HepG2 (cell line): ENCODE measurements at places on chromosomes 6 and 20.

- DNase-seq: no peak
Measured at GRCh38 chr6:7080311-7080710, 27.4 kb upstream of the RREB1 start.

DNA sequence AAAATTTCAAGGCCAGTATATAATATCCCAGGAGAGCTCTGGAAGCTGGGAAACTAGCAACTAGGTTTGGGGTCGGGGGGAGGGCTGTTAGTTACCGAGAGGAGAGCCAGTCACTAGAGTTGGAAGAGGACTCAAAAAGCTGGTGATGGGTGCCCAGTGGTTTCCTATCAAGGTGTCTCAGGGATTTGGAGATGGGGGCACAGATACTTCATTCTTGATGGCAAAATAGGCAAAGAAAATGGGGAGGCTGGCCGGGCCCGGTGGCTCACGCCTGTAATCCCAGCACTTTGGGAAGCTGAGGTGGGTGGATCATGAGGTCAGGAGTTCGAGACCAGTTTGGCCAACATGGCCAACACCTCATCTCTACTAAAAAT is 805 bp downstream of the PHF1 start:
- no peak for DNase-seq

- no peak for DNase-seq
Measured at GRCh38 chr6:905556-905955, 212.6 kb upstream of the EXOC2 start.

DNA sequence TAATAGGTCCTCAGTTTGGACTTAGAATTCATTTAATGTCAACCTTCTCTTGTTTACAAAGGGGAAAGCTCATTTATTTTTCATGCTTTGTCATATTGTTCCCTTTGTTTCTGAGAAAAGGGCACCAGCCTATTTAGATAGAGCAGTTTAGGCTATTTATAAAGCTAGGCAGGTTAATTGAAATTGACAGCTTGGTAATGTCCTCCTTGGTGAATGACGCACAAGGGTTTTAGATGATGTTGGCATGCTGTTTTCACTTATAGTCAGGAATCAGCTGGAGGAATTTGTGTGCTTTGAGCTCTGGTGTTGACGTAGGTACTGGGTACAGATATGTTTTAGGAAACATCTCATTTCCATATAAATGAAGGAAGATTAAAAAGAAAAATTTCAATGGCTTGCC is 45.2 kb downstream of the BCKDHB start:
- DNase-seq: no peak

- no peak for DNase-seq
Measured at GRCh38 chr6:100084991-100085364, 91.0 kb upstream of the MCHR2 start.

DNA sequence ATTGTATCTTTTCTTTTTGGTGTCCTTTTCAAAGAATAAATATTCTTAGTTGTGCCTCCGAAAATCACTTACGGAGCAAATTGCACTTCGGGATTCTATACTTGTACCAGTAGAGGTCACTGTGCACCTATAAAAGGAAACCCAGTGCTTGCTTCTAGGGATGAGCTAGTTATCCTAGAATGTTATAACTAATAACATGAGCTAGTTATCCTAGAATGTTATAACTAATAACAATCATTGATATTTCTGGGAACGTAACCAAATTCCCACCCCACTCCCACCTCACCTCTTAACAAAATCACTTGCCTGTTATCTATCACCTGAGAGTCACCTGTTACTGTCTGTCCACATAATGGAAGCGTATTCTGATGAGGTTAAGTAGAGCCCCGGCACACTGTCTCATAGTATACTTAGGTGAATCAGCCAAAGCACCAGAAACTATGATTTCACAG is 126.9 kb upstream of the TIAM2 start:
- peak; percentile 79 for DNase-seq

DNA sequence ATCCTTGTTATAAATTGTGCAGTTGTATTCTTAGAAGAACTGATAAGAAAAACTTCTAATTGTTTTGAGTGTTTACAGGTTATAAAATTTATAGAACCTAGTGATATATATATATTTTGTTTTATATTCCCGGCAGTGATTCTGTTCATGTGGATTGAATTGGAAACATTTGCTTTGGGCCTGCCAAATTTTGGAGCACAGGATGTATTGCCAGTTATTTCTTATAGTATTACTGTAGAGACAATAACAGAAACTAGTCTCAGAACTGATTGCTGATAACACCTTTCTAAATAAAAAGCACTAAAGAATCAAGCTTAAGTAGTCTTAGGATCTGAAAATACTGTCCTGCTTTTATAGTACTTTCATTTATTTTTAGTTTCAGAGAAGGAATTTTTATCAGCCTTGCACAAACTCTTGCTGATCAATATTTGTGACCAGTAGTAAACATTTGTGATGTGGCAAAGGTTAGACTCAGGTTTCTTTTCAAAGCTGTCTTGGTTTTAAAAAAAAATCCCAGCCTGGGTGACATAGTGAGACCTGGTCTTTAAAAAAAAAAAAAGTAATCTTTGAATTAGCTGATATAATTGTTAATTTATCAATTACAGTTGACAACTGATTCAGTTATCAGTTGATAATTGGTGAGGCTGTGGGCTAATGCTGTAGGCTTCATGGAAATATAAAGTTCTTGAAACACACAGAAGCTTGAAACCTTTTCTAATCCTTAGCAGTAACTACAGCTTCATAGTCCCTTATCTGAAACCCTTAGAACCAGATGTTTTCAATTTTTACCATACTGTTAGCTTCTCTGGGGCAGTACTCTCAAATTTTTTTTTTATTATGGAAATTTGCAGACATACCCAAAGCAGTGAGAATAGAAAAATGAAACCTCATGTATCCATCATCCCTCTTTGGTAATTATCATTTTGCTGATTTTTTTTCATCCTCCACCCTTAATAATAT is 42.4 kb downstream of the RNGTT start:
- DNase-seq: no peak

- no peak for DNase-seq
Measured at GRCh38 chr6:33450434-33450833, 3.9 kb upstream of the ZBTB9 start.

DNA sequence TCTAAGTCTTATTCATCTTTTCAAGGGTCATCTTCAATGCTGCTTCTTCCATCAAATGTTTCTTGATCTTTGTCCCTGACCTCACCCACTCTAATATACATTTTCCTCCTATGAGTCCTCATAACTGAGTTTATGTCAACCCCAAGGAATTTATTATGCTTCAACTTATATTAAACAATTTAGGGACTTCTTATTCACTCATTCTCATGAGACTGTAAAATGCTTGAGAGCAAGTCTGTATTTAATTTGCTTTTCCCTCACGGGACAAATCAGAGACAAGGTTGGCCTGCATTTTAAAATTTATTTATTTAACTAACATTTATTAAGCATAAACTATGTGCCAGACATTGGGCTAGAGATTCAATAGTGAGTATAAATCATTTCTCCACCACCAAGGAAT is 312.0 kb upstream of the NT5E start:
- DNase-seq: no peak

DNA sequence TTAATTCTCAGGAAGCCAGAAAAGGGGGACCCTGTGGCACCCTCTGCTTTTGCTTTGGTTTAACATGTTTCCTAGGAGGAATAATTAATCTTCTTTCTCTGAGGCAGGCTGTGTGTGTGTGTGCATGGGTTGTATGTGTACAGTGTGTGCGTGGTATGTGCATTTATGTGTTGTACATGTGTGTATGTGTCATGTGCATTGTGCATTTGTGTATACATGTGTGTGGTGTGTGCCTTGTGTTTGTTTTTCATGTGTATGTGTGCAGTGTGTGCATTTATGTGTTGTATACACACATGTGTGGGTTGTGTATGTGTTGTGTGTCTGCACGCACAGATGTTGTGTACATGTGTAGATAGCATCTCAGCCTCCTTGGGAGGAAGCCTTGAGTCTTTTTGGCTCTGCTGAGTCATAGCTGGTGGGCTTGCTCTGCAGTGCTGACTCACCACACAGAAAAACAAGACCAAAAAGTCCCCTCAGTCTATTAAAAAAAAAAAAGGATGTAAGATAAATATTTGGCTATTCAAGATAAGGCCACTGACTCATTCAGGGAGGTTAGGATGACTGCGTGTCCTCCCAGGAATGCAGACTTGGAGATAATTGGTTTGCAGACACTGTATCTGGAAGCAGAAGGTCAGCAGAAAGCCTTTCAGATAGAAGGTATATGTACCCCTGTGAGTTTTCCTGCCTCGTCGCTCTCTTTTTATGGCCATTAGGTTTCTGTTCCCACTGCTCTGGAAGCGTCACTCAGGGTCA is 58.6 kb downstream of the SYNJ2 start:
- DNase-seq: peak; percentile 99

GRCh38 chr6:167686204-167686893 is 140.4 kb upstream of the AFDN start:
- no peak for DNase-seq

DNA sequence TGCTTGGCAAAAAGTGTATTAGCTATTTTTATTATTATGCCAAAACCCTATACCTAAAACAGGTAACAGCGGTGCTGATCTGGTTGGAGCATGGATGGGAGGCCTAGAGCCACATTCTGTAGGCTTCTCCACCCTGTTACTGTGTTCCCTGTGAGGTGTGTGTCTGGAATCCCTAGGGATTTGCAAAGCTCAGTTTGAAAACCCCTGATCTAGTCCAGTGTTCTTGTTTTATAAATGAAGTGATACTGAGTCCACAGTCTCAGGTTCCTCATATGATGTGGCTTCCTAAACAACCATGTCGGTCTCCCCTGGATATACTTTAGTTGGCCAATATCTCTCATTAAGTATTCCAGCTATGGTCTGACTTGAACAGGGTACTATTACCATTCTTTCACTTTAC is 16.3 kb downstream of the ACSS2 start:
- DNase-seq: no peak

DNA sequence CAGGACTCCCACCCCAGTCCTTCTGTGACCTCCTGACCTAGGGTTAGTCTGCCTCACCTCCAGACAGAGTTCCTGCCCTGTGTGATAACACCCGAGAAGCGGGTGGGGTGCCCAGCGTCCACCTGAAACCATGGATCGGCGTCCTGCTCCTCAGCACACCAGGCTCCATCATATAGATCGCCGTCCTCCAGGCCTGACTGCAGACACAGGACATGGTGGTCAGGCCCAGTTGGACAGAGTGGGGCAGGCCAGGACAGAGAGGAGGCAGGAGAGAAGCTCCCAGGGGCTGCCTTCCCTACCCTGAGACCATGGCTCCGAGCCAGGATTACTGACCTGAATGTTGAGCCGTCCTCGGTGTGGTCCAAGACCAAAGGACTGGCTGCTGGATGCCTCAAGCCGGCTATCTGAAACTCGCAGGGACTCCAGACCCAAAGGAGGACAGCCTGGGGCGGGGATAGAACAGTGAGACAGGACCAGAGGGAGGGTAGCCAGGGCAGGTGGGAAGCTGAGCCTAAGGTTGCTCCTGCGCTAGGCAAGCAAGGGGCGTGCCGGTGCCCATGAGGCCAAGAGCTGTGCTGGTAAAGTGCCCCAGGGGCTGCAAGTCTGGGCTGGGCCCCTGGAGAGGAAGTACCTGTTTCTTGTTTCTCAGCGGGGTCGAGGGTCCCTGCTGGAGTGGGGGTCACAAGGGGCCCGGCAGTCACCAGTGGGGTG is 2.2 kb downstream of the CPXM1 start:
- no peak for DNase-seq

GRCh38 chr20:9617940-9618339 is 103.5 kb downstream of the LAMP5 start:
- DNase-seq: peak; percentile 58

DNA sequence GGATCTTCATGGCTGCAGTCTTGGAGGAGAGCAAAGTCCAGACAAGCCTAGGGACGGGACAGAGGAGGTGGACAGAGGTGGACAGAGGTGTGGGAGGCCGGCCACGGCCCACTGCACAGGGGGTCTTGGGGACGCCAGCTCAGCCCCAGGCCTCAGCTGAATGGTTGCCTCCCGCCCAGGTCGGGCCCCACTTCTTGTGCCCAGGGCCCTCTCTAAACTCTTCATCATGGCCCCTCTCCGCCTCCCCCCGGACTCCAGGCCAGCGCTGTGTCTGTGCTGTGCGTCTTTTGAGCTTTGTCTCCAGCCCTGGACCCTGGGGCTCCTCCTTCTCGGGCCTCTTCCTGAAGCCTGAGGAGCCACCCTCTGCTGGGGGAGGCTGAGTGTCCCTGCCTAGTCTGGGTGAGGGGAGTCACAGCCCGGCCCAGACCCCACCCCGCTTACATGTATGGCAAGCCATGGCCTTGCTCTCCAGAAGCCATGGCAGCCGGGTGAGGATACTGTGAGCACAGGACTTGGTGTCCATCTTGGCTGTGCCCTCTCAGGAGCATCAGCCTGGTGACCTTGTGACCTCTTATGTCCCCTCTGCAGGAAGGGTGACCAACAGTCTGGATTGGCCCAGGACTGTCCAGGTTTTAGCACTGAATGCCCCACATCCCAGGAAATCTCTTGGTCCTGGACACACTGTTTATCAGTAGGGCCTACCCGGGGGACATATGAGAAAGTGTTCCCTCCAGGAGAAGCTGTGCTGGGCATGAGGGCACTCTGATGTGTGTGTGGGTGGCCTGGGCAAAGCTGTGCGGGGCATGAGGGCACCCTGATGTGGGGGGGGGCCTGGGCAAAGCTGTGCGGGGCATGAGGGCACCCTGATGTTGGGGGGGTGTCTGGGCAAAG is 9.4 kb upstream of the NPBWR2 start:
- no peak for DNase-seq

DNA sequence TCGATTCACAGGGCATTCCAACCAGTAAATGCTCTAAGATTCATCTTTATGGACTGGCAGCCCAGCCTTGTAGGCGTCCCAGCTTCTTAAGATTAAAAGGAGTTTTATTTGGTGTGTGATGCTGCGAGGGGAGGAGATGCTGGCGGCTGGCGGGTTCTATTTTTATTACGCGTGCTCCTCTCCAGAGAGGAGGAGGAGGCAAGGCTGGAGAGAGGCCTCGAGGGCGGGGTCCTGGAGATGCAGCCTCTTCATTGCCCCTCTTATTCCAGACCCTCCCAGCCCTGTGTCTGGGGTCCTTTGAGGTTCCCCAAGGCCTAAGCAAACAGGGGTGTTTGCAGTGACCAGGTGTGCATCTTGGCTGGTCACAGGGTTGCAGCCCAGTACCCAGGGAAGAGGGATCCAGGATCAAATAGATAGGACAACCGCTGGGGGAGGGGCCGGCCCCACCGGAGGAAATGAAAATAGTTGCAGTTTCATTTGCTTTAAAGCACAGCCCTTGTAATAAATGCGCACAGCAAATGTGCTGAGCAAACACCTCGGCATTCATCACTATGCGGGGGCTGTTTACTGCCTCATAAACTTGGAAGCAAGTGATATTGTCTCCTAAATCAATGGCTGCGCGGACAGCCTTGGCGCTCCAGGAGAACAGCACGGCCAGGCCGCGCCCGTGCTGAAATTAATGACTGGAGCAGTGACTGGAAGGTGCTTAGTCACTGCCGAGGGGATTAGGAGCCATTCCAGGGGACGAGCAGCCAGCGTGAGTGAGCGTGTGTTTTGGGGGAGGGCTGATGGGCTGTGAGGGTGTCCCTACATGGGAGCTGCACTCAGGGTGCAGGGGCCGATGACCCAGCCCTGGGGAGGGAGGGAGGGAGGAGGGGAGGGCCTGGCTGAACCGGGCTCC is 83.0 kb downstream of the TMEM242 start:
- peak; percentile 37 for DNase-seq

DNA sequence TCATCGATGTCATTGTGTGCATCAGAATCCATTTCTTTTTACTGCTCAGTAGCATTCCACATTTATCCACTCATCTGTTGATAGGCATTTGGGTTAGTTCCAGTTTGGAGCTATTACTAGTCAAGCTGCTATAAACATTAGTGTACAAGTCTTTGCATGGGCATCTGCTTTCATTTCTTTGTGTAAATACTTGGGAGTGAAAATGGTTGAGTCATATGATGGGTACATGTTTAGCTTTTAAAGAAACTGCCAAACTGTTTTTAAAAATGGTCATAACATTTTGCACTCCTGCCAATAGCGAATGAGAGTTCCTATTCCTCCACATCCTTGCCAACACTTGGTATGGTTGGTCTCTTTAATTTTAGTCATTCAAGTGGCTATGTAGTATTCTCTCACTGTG is 21.2 kb upstream of the SLC22A2 start:
- DNase-seq: no peak
